Skin of body (tissue), 3 donors: ENCODE measurements at places on chromosomes 1 and 21. TPM values are rescaled to one million over a fixed set of nuclear protein-coding genes. Genes with fewer than 3 reads are reported as not detected.

DNA sequence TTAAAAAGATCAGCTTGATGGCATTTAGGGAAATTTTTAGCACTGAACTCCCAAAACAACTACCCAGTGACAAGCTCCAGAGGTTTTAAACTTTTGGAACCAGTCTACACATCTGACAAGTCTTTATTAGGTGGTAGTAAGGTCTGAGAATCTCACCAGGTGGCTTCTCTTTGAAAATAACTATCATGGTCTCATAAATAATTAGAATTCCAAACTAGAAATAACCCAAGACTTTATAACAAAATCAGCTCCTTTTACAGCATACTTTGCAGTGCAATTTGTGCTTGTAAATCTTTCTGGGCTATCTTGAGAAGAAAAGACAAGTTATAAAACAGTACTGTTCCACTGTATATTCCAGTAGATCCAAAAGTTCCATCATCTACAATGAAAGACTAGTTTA is 108.7 kb downstream of the LTN1 start:
- DNase-seq: no peak

The USH2A gene
- under 0.01 TPM for total RNA-seq

- DNase-seq: no peak
These were observed 7.7 kb downstream of the KRTAP19-8 start for GRCh38 chr21:31030367-31031106.

The ZBTB8A gene
- total RNA-seq: 10.9 TPM

The RIPPLY3 gene
- total RNA-seq: 0.20 TPM

GRCh38 chr1:168921629-168922028 is 184.9 kb upstream of the ATP1B1 start:
- no peak for DNase-seq

The SPRR2E gene
- total RNA-seq: 16.7 TPM

GRCh38 chr1:162080472-162081015 is 11.1 kb downstream of the NOS1AP start:
- no peak for DNase-seq

- DNase-seq: no peak
These were observed 10.9 kb upstream of the LRRC3 start for GRCh38 chr21:44444286-44444931.

- no peak for DNase-seq
These were observed 449.1 kb downstream of the GPATCH2 start for GRCh38 chr1:217181756-217182155.

- DNase-seq: no peak
These were observed 216.8 kb upstream of the SGIP1 start for GRCh38 chr1:66317248-66317515.

DNA sequence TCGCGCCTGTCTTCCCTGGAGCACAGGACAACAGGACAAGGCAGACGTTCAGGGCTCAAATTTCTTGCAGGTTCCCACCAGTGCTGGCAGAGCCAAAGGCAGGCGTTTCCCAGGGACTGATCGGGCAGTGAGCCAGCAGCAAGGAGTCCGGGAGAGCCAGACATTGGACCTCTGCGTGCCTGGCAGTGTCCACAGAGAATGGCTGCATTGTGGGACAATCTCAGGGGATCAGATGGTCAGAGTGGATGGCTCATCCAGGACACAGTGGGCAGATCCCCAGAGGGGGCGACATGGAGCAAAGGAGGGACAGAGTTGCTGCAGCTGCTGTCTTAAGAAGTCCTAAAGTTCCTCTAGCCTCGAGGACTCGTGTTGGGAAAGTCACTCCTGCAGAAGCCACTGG is 4.6 kb downstream of the TMEM63A start:
- peak; percentile 7 for DNase-seq

- DNase-seq: no peak
These were observed 405.4 kb downstream of the PTPRC start for GRCh38 chr1:199044191-199044590.

DNA sequence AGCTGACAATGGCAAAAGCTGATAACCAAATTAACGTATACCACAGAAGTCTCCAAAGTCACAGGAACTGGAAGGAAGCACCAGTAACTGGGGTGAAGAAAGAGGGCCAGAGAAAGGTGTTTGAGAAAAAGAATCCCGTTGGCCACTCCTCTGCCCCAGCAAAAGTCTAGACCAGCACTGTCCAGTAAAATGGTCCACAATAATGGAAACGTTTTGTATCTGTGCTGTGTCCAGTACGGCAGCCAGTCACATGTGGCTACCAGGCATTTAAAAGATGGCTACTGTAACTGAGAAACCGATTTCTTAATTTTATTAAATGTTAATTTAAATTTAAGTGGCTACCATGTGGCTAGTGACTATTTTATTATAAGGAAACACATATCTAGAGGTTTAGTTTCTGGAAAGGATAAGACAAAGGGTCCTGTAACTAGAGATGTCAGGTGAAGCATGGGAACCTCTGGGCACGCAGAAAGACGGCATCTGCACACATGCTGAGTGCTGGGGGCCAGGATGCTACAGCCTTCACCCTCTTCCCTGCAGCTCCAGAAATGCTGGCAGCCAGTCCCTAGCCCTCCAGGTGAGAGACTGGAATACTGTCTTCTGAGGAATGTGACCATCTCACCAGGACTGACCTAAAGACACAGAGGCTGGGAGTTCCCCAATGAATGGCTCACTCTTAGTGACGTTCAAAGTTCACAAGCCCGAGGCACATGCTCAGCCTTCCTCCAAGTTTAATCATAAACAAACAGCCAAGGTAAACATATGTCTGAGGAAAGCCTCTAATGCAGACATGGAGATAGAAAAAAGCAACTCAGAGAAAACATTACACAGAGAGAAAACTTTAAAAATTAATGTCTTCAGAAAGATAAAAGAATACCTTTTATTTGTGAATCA is 50.7 kb downstream of the JAK1 start:
- DNase-seq: no peak

GRCh38 chr1:68704800-68705443 is 208.0 kb upstream of the DEPDC1 start:
- no peak for DNase-seq

The FALEC gene
- total RNA-seq: not detected

DNA sequence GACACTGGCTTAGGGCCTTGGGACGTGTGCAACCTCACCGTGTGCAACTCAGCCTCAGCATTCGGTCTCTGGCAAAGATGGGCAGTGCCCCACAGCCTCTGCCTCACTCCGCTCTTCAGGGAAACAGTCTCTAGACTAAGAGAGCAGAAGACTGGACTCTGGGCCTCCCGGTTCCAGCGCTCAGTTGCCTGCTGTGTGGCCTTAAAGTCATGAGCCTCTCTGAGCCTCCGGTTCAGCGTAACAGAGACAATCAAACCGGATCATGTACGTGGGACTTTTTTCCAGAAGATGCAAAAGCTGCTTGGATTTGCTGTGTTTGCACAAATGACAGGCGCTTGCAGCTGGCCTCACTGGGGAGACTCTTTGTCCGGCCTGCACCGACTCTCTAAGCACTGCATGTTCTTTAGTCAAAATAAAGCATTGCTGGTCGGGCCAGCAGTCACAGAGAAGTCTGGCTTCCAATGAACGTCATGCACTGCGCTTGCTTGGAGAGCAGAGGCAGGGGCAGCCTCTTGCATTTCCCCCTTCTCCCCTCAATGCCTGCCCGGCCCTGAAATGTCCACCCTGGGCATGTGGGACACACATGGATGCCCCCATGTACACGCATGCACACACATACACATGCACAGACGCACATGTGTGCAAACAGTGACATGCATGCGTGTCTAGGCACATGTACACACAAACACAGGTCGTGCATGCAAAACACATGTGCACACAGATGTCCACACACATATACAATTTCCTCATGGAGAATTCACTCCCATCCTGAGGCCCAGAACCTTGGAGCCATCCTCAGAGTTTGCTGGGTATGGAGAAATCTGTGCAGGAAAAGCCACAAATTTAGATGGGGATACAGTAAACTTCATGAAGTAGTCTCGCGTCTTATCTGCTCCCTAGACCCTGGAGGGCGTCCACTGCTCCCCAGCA is 152.4 kb downstream of the PRDM16 start:
- no peak for DNase-seq

The TNFRSF18 gene
- total RNA-seq: 1.9 TPM

- DNase-seq: no peak
These were observed 10.0 kb downstream of the CYP4A22 start for GRCh38 chr1:47147047-47147785.

The NES gene
- total RNA-seq: 54.7 TPM

- no peak for DNase-seq
These were observed 40.9 kb downstream of the STX6 start for GRCh38 chr1:180981596-180982387.
